Stimulated activated CD4-positive, alpha-beta T cell treated with anti-CD3 and anti-CD28 coated beads, Interleukin-1b, Interleukin-23, amount 100 ng/mL, for 48 hours (primary cell): ENCODE measurements at places on chromosomes 6 and 20.
A peak's percentile ranks its signal among the peaks of the same experiment; 100 is the strongest.

DNA sequence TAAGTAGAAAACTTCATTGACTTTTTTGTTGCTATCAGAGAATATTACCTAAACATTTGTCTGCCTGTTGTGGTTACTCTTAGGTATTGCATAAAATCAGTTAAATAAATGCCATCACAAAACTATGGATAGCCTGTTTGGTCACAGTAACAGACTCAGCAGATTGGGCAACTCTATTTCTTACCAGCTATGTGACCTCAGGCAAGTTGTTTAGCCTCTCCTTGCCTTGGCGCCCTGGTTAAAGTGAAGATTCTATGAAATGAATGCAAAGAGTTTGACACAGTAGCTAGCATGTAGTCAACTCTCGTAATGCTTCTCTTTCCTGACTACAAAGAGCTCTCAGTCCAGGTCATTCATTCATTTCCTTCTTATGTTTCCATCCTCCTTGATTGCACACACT, 82.5 kb upstream of the ID4 start:
- DNase-seq = no peak

GRCh38 chr6:27517928-27518787, 45.3 kb upstream of the ZNF184 start:
- no peak for DNase-seq

DNA sequence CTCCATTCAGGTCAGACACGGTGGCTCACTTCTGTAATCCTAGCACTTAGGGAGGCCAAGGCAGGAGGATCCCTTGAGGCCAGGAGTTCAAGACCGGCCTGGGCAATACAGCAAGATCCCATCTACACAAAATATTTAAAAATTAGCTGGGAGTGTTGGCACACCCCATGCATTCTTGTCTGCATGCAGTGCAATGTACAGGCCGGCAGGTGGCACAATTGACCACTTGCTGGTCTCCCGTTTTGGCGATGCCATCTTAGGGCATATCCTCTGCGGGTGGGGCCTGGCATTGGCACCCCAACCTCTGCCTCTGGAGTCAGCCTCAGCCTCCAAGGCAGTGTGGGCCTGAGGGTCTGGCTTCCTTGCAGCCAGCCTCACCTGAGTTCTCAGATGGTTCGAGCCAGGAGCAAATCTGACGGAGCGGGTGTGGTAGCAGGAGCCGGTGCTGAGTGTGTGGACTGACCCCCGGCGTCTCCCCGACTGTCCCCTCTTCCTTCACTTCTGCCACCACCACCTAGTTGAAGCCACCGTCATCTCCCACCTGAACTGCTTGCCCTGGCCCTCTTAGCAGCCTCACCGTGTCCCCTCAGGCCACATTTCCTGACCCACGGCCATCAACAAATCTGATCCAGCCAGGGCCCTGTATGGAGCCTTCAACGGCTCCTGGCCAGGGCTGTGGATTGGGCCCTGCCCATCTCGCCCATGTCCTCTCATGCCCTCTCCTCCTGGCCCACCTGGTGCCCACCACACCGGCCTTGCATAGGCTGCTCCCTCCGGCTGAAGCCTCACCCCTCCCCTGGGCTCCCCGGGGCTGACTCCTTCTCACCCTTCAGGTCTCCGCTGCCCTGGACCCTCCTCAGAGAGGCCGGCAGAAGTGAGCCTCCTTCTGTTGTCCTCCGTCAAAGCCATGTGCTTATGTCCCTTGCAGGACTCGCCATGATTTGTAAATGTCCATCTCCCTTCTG, 44.0 kb downstream of the EFCAB8 start:
- DNase-seq = peak; percentile 74

GRCh38 chr6:38105066-38105465, 285.5 kb downstream of the ZFAND3 start:
- no peak for DNase-seq

- DNase-seq = no peak
Observed at GRCh38 chr20:51028616-51029212, 5.8 kb upstream of the KCNG1 start.

- peak; percentile 4 for DNase-seq
Observed at GRCh38 chr20:53247468-53248103, 275.4 kb downstream of the TSHZ2 start.

- DNase-seq = no peak
Observed at GRCh38 chr6:169174516-169175359, 78.9 kb downstream of the THBS2 start.

GRCh38 chr6:25089442-25089841, 153.7 kb upstream of the RIPOR2 start:
- DNase-seq = no peak

DNA sequence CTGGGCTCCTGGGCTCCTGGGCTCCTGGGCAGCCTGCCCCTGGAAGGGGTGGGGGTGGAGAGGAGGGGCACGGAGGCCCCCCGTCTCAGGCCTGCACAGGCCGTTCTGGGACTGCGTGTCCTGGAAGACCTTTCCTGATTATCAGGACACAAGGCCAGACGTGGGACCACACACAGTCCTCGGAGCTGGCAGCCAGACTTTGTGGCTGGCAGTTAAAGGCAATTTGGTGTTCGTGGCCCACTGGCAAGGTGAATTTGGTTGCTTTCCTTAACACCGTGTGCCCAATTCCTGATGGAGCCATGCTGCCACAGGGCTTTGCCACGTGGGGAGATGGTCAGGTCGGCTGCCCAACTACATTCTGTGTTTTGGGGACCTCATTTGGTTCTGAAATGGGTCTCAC, 113.5 kb downstream of the SMOC2 start:
- DNase-seq = no peak

- DNase-seq = no peak
Observed at GRCh38 chr6:137878486-137879285, 11.6 kb downstream of the TNFAIP3 start.

- DNase-seq = peak; percentile 36
Observed at GRCh38 chr6:138509371-138509770, 10.1 kb upstream of the NHSL1 start.

GRCh38 chr6:137206577-137206976, 12.6 kb downstream of the IFNGR1 start:
- no peak for DNase-seq
